Activated gamma-delta T cell treated with Interleukin-2 at 50 U/mL for 16 hours (primary cell): ENCODE measurements at places on chromosomes 3 and 15.

DNA sequence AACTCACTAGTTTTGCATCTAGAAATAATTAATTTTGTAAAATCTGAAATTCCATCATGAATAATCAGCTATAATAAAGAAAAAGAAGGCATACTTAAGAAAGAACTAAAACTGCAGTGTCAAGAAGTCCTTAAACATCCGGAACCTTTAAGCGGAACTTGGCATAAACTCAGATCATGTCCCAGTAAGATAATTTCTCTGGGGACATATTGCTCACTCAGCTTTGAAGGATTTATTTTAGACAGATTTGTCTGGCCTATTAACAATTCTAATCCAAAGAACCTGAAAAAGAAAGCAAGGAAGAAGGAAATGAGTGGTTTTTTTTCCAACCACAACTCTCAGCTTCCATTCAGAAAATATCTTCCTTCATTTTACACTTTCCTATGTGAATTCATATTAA is 850.3 kb downstream of the ROBO1 start:
- DNase-seq = no peak

DNA sequence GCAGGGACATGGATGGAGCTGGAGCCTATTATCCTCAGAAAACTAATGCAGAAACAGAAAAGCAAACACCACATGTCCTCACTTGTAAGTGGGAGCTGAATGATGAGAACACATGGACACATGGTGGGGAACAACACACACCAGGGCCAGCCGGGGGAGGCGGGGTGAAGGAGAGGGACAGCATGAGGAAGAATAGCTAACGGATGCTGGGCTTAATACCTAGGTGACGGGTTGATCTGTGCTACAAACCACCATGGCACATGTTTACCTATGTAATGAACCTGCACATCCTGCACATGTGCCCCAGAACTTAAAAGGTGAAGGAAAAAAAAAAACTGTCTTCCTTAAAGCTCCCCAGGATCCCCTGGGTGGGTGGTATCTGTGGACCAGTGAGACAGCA is 87.1 kb downstream of the ADAMTS17 start:
- no peak for DNase-seq

- no peak for DNase-seq
Measured at GRCh38 chr3:179415377-179415776, 35.9 kb downstream of the GNB4 start.

- DNase-seq = no peak
Measured at GRCh38 chr3:189966843-189967242, 153.9 kb downstream of the P3H2 start.

- DNase-seq = no peak
Measured at GRCh38 chr3:185630182-185630622, 44.1 kb downstream of the SENP2 start.

GRCh38 chr3:111668888-111669488 is 73.8 kb upstream of the ZBED2 start:
- no peak for DNase-seq

- DNase-seq = no peak
Measured at GRCh38 chr3:5462086-5462485, 274.6 kb downstream of the EDEM1 start.

- no peak for DNase-seq
Measured at GRCh38 chr3:33001889-33002288, 50.4 kb downstream of the CCR4 start.

- no peak for DNase-seq
Measured at GRCh38 chr15:96067677-96068076, 262.8 kb upstream of the NR2F2 start.

DNA sequence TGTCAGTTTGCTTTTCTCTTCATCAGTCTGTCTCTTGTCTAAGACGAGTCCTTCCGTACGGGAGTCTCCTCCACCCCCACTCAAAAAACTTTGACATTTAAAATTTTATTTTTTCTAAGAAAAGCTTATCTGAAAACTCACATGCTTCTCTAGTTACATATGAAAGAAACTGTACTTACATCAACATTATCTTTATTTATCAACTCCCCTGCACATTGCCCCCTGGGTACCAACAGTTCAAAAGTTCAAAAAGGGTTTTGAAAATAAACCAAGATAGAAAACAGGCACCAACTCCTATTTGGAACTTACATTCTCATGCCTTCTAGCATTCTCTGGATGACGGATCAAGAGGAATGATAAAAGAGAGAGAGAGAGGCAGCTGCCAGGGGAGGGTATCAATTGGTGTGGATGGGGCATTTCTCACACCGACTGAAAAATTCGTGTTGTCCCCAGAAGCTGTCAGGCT is 182.5 kb downstream of the FOXP1 start:
- DNase-seq = no peak

DNA sequence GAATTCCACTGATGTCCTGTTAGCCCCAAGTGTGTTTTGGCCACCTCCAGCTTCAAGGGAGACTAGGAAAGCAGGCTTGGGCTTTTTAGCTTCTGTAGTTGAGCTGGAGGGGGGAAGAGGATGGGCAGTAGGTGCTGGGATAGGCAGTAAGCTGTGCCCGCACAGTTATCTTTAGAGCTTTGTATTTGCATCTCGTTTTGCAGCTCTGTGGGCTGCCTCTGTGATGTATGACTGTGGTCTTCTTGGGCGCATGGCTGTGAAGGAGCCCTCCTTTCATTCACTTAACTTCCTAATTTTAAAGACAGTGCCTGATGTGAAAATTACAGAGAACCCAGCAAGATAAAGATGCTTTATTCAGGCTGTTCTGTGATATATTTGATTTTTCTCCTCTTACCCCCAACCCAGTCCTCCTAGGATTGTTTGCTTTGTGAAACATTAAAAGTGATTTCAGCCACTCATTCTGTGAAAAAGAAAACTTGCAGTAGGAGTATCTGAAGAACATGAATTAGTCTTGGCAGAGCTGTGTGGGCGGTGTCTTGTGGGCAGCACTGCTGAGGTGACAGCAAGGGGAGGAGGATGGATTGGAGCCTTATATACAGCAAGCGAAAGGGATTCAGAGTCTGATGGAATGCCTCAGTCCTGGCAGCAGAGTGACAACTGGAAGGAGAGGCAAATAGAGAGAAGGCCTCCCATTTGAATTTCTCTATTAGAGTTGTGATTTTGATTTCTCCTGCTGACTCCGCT is 74.3 kb downstream of the LARS2 start:
- DNase-seq = no peak
